Stimulated activated CD4-positive, alpha-beta T cell treated with anti-CD3 and anti-CD28 coated beads, Interleukin-4, amount 100 ng/mL, for 4 hours (primary cell): ENCODE measurements at places on chromosomes 5 and 9.

GRCh38 chr9:137077010-137077747 is at the start of gene UAP1L1:
Gene UAP1L1, plus strand, starts transcription at chr9:137077517. Its CDS starts 16 bp downstream, at chr9:137077533.
- peak; percentile 27 for DNase-seq

DNA sequence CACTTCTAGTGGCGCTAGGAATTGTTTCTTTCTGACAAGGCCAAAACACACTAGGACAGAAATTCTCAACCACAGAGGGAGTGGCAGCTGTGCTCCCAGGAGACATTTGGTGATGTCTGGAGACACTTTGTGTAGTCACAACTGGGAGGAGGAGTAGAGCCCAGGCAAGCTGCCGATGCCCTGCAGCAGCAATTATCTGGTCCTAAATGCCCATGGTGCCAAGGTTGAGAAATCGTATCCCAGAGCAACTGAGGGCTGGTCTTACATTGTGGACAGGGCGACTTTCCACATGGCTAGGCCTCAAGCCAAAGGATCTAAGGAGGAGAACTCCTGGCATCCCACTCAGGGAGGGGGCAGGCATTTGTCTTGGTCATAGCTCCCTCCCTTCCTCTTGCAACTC is 259.9 kb downstream of the GADD45G start:
- DNase-seq, result no peak

- no peak for DNase-seq
These were observed 153.2 kb downstream of the TARS1 start for GRCh38 chr5:33594006-33594405.

GRCh38 chr5:18142831-18143230 is 508.6 kb downstream of the TAF11L14 start:
- DNase-seq, result no peak

DNA sequence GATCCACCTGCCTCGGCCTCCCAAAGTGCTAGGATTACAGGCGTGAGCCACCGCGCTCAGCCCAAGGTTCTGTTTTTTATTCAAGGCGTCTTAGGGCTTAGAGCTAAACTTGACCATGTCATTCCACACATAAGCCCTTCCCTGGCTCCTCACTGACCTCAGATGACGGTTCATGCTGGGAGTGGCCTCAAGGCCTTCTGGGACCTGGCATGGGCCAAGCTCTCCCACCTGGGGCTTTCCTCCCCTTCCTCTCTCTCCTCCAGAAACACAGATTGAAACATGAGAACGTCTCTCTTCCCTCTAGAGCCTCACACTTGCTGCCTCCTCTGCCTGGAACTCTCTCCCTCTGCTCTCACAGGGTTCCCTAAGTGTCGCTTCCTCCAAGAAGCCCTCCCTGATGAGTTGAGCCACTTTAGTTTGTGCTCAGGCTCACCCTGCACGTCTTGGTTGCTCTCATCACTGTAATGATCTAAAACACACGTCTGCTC is 155.6 kb upstream of the IER5L start:
- DNase-seq, result no peak

- no peak for DNase-seq
These were observed 511.3 kb upstream of the WWC1 start for GRCh38 chr5:167780177-167780576.

GRCh38 chr5:156201788-156202403 is 125.1 kb upstream of the SGCD start:
- DNase-seq, result no peak

- no peak for DNase-seq
These were observed 424.7 kb upstream of the FAM174A start for GRCh38 chr5:100110497-100110896.

DNA sequence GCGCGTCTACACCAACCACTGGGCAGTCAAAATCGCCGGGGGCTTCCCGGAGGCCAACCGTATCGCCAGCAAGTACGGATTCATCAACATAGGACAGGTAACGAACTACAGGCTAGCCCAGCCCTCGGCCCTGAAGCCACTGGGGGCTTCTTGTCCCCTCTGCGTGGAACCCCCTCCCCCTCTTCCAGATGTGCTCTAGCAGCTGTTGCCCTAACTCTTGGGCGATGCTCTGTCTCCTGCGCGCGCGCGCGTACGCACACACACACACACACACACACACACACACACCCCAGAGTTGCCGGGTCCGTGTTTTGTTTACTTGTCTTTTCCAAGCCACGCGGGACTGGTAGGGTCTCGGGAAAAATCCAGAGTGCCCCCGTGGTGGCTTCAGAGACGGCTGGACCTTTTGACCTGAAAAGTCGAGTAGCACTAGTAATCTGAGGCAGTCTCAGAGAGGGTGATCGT is 836 bp downstream of the PCSK5 start:
- DNase-seq, result peak; percentile 25

DNA sequence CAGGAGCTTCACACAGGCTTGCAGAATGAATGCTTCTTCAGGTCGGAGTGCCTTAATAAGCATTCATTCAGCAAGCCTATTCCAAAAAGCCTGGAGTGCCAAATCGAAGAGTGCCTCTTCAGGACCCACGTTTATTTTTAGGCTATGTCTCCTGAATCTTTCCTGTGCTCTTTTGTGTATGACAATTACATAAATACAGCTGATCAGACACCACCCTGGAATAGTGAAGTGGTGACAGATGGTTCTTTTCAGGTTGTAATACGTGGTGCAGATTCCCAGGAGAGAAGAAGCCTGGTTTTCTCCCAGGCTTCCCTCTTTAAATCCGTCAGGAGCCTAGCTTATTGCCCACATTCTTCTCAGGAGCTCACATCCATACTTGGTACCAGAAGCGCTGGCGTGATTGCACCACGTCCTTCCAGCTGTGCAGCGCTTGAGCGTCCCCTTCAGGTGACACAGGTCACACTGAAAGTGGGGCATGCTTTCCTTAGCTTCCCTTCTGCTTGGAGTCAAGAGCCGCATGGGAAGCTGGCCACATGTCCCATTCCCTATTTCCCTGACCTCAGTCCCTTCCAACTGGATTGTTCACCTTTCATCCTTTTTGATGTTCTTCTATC is 123.1 kb downstream of the ADCY2 start:
- no peak for DNase-seq

DNA sequence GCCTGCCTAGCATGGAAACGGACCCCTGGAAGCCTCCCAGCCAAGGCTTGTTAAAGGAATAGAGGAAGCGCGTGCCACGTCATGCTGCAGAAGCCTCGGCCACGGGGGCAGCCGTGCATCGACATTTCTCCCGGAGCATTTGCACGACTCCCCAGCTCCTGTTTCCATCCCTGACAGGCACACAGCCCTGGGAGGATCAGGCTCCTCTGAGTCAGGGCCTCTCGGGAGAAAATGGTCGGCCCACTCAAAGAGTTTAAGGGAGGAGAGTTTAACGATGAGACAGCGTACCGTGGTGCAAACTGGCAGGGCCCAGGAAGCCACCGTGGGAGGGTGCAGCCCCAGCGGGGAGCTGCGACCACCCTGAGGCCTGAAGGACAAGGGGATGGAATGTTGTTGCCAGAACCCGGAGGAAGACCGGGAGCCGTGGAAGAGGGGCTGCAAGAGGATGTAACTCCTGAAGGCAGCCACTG is 213.6 kb downstream of the PAX5 start:
- DNase-seq, result no peak

- DNase-seq, result no peak
These were observed 49.5 kb upstream of the RETREG1 start for GRCh38 chr5:16666130-16666882.

GRCh38 chr5:180437336-180437735 is 56.8 kb upstream of the CNOT6 start:
- no peak for DNase-seq

- no peak for DNase-seq
These were observed 312.0 kb downstream of the CHSY3 start for GRCh38 chr5:130216286-130216685.

GRCh38 chr5:7324919-7325318 is 71.0 kb upstream of the ADCY2 start:
- no peak for DNase-seq

DNA sequence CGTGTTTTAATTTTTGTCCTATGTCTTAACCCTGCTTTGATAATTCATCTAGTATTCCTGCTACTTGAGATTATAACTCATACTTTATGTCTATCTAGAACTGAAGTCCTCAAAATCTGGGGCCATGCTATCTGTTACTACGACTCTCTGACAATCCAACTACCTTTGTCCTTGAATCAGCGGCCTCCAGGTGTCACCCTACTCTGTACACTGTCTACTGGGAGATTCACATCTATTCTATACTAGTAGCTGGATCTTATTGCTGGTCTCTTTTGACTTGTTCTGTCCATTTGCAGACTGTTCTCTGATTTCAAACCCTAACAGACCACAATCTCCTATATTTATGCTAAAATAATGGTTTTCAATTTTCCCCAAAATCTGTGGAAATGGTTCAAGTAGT is 225.5 kb upstream of the ELAVL2 start:
- DNase-seq, result no peak

DNA sequence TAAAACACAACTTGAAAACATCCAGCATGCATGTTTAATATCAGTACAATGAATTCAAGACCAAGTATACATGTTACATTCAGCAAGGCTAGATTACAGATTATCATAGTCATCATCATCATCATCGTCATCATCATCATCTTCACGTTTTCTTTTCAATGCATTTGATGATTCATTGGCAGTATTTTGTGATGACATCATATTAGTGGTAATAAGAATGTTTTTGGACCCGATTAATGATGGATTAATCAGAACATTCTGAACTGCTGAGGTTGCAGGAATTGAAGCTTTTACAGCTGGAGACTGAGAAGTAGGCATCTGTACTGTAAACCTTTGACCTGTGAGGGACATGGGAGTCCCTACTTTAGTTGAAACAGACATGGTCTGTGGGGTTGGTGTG is 4.5 kb downstream of the AK6 start:
- DNase-seq, result no peak

DNA sequence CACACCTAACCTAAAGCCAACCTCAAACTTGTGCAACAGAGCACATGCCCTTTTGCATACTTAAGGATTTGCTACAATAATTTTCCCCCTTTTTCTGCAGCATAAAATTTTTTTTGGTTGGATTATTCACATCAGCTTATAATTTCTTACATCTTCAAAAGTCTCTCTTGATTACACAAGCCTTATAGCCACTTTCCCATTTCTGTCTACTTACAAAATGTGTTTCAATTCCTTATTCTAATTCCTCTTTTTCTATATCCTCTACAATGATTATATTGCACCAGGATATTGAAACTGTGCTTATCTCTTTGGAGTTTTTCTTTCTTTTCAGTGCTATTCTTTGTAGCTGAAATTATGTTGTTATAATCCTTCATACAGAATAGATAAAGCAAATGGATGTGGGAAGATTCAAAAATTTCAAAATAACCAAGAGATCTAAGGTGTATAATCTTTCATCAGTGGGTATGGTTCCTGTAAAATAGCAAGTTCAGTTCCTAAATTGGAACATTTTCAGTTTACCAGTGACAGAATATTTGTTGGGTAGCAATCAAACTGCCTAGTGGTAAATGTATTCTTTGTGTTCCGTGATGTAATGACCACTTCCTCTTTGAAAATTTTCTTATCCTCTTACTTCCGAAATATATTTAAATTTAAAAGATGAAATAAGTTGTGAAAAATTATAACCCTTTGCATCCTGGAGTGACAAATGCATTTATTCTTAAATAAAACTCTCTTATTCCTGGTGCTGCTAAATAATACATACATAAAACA is 386.8 kb upstream of the CHD1 start:
- no peak for DNase-seq

- DNase-seq, result no peak
These were observed 19.6 kb downstream of the IPPK start for GRCh38 chr9:92650296-92650695.
